ENCODE measurements at places on chromosomes 13 and 19.

DNA sequence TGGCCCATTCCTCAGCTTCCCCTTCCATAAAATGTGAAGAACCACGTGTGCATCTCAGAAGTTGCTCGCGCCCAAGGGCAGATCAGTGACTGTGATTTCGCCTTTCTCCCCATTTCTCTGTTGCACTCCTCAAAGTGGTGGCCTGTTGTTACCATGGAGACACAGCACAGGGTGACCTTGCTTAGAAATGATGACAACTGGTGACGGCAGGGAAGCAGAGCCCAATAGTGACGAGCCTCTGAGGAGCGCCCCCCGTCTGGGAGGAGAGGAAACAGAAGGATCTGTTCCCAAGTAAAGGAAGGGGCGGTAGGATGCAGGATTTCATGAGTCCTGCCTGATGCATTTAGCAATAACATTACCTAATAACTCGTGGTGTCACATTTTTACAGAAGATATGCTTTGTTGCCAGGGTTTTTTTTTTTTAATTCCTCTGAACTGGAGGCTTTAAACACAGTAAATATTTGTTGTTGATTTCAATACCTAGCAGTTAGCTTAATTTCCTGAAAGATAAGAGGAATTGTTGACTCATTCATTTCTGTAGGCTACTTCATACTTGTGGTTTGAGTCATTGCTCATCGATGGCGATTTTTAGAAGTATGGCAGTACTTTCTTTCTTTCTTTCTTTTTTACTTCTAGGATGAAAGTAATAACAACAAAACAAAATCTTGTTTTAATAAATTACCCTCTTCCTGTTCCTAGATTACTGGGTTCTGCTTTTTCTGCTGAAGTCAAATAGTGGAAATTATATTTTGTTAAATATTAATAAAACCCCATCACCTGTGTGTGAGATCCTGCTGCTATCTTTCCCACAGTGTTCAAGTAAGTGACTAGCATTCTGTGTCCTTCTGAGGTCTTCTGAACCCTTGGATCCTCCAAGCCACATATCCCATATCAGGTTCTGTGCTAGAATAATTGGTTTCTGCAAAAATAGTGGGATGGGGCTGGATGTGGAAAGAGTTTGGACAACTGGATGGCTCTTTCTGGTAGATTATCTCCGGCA lies 36.0 kb downstream of the MBNL2 start:
- no peak for DNase-seq

DNA sequence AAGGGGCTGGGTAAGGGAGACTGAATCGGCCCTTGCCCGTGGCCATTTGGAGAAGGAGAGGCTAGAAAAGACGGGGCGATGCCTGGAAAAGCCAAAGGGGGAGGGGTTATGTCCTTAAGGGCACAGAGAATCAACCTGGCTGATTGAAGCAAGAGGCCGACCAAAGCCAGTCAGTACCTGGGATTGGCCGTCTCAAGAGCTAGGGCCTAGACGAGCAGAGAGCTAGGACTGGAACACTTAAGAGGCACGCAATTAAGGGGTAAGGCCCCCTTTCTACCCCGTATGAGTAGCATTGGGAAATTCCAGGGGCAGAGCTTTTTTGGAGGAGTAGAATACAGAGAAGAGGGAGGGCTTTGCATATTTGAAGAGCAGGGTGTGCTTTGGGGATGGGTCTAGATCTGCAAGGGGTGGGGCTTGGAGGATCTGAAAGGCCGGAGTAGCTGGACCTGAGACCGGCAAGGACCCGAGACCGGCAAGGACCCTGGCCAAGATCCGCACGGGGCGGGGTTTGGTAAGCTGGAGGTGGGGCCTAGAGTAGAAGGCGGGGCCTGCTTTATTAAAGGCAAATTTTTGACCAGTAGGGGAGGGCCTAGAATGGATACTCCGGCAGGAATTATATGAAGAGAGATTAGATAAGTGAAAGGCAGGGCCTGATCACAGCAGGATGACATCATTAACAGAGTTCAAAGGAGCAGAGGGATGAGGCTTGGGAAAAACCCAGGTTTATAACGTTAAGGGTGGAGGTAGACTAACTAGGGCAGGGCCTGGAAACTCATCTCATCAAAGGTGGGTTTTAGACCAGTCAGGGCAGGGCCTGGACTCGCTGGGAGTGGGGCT lies 10.7 kb upstream of the CACNG6 start:
- no peak for DNase-seq

GRCh38 chr19:4939466-4939865 lies 29.4 kb upstream of the KDM4B start:
- no peak for DNase-seq

GRCh38 chr19:2556221-2557092 lies 80.5 kb downstream of the GADD45B start:
- DNase-seq, result no peak

GRCh38 chr19:39701291-39701690 lies 3.0 kb upstream of the LGALS14 start:
- no peak for DNase-seq

DNA sequence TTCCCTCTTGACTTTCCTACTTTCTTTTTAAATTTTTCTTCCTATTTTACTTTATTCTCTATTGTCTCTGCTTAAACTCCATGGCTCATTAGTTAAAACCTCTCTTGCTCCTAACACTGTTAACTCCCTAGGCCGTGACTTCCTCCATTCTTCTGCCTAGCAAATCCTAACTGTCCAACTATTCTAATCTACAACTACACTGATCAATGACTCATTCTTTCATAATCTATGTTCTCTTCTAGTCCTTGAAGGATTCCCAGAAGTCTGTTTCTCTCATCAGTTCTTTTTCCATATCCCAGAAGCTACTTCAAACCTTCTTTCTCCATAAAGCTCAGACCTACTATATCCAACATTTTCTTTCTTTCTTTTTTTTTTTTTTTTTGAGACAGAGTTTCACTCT lies 66.9 kb downstream of the MICU2 start:
- DNase-seq, result no peak
